ENCODE measurements at places on chromosomes 4 and X. TPM values are rescaled to one million over a fixed set of nuclear protein-coding genes. Genes with fewer than 3 reads are reported as not detected.

The TBC1D8B gene
- 6.5 TPM for total RNA-seq

The DCHS2 gene
- 0.02 TPM for total RNA-seq

The GAGE12J gene
- not detected for total RNA-seq

The TMEM31 gene
- not detected for total RNA-seq

The FABP2 gene
- total RNA-seq, result not detected

The SPANXC gene
- total RNA-seq, result not detected

The SYTL5 gene
- not detected for total RNA-seq

The TBX22 gene
- total RNA-seq, result not detected

The STATH gene
- not detected for total RNA-seq

The CTAG1B gene
- total RNA-seq, result not detected

The NCAPG gene
- total RNA-seq, result 1.5 TPM

The ZFP92 gene
- 1.6 TPM for total RNA-seq

The ZNF718 gene
- 9.3 TPM for total RNA-seq

The USP17L26 gene
- not detected for total RNA-seq

The COL25A1 gene
- not detected for total RNA-seq

The SCRG1 gene
- not detected for total RNA-seq

The MAGEB2 gene
- total RNA-seq, result not detected

The HS6ST2 gene
- total RNA-seq, result not detected
